ENCODE measurements at places on chromosomes 3 and 15. TPM values are rescaled to one million over a fixed set of nuclear protein-coding genes. Genes with fewer than 3 reads are reported as not detected.

Gene SLC24A5
- total RNA-seq, result not detected

Gene GALNT15
- not detected for total RNA-seq

Gene SEC61A1
- 110 TPM for total RNA-seq

Gene NECTIN3
- 14.0 TPM for total RNA-seq

Gene RASL12
- total RNA-seq, result not detected

Gene IMPG2
- total RNA-seq, result 0.05 TPM

Gene ZNF662
- 9.2 TPM for total RNA-seq

Gene DPPA2
- total RNA-seq, result not detected

Gene MUC20
- total RNA-seq, result 98.1 TPM

Gene CCDC33
- 15.4 TPM for total RNA-seq

GRCh38 chr3:187072102-187072501 lies 67.2 kb downstream of the RPL39L start:
- no peaks in the 10 kb centered on the region for H3K36me3 ChIP-seq
- H3K27ac ChIP-seq, result no peak overlapping the region
- no peaks in the 10 kb centered on the region for H3K27me3 ChIP-seq
- no peaks in the 10 kb centered on the region for H3K4me1 ChIP-seq

- H3K27ac ChIP-seq, result no peak overlapping the region
- H3K36me3 ChIP-seq, result 0 out of 2 replicates have a peak, but pooled peaks cover 6% of the 10 kb centered on the region
- no peak overlapping the region for H3K4me3 ChIP-seq
- DNase-seq, result no peak
- no peaks in the 10 kb centered on the region for H3K27me3 ChIP-seq
- H3K4me1 ChIP-seq, result no peaks in the 10 kb centered on the region
Measured at GRCh38 chr3:188337232-188337631, 183.3 kb downstream of the LPP start.

- peaks cover 33% of the 10 kb centered on the region for H3K4me1 ChIP-seq
- H3K27ac ChIP-seq, result peak overlapping the region; percentile 79
- no peaks in the 10 kb centered on the region for H3K36me3 ChIP-seq
- no peaks in the 10 kb centered on the region for H3K27me3 ChIP-seq
- peak overlapping the region; percentile 74 for H3K4me3 ChIP-seq
Measured at GRCh38 chr3:174440741-174441587, 418.2 kb upstream of the NAALADL2 start.

DNA sequence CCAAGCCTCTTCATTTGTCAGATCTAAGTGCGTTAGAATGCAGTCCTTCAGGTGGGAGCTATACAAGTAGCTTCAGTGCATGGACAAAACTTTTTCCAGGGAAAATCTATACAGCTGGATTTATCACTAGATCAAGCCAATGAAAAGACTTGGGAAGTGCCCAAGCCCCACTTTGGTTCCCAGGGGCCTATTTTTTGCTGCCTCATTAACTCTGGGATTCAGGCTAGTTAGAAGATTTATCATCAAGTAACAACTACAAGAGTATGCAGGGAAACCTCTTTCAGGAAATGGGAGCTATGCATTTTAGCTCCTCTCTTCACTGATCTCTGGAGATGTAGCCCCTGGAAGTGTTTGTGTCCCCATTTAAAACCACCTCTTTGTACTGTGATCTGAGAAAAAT lies 908.8 kb downstream of the SQOR start:
- DNase-seq, result no peak
- no peaks in the 10 kb centered on the region for H3K4me1 ChIP-seq
- H3K27me3 ChIP-seq, result no peaks in the 10 kb centered on the region

DNA sequence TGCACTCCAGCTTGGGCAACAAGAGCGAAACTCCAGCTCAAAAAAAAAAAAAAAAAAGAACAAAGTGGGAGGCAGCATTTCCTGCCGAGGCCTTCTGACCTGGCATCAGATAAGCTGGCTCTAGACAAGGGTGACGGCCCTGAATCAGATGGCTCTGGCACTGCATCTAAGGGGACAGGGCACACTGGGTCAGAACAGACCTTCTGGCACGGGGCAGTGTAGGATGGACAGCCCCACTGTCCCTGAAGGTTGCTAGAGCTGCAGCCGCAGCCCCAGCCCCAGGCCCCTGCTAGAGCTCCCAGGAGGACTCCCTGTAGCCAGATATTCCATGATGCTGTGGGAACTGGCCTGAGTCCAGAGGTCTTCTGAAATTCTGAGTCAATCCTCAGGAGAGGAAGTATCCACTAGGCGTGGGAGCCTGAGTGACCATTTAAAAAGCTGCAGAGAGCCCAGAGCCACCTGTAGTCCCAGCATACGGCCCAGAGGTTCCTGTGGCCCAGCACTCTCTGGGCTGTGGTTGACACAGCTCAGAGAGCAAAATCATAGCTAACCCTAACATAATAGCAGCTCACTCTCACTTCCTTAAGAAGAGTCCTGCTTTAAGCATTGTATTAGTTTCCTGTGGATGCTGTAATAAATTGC lies 69.2 kb upstream of the MFGE8 start:
- no peak overlapping the region for H3K4me3 ChIP-seq
- H3K27me3 ChIP-seq, result no peaks in the 10 kb centered on the region
- peak overlapping the region; percentile 64 for H3K27ac ChIP-seq

GRCh38 chr3:101193957-101194356 lies 126.4 kb downstream of the IMPG2 start:
- peak; percentile 72 for DNase-seq
- no peak overlapping the region for H3K27ac ChIP-seq
- no peak overlapping the region for H3K4me3 ChIP-seq

DNA sequence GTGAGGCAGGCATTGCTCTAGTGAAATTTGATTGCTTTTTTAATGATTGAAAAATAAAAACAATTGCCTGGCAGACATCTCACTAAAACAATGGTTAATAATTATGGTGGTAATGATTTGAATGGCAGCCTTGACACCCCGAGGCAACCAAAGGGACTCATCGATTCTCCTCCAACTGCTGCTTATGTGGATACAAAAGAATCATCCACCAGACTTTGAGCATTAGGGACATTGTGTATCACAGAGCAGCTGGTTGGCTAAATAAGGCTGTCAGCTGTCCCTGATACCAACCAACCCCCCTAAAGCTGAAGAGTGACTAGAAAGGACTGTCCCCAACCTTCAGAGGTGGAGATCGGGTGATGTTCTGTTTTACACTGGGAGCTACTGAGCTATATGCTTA lies 1.7 kb upstream of the CD47 start:
- no peak overlapping the region for H3K4me3 ChIP-seq
- H3K27ac ChIP-seq, result no peak overlapping the region
- no peaks in the 10 kb centered on the region for H3K36me3 ChIP-seq
- no peak for DNase-seq
- H3K4me1 ChIP-seq, result peaks cover 40% of the 10 kb centered on the region

GRCh38 chr3:44468572-44469520 lies 8.6 kb downstream of the ZNF445 start:
- H3K27ac ChIP-seq, result peak overlapping the region; percentile 37
- H3K4me1 ChIP-seq, result peaks cover 21% of the 10 kb centered on the region
- no peak overlapping the region for H3K4me3 ChIP-seq
- peak; percentile 84 for DNase-seq

- no peaks in the 10 kb centered on the region for H3K4me1 ChIP-seq
- no peak for DNase-seq
- H3K36me3 ChIP-seq, result no peaks in the 10 kb centered on the region
Measured at GRCh38 chr15:101123222-101123910, 128.5 kb downstream of the CHSY1 start.

DNA sequence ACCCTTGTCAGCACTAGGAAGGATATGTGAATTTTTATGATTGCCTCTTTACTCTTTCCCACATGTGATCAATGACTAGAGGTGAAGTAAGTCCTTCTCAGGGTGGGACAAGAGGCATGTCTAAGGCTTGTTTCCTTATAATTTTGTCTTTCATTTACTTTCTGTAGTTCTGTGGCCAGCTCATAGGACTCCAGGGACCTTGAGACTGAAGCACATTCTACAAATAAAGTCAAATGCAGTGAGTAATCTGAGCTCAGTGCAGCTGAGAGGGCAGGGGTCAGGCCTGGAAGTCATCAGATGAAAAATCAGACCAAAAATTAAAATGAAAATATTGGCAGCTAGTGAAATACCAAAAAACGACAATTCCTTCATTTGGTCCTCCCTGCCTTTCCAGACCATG lies 424.7 kb upstream of the THBS1 start:
- H3K27ac ChIP-seq, result no peak overlapping the region
- H3K4me1 ChIP-seq, result peaks cover 25% of the 10 kb centered on the region
- H3K4me3 ChIP-seq, result no peak overlapping the region
- H3K27me3 ChIP-seq, result no peaks in the 10 kb centered on the region
- no peak for DNase-seq

DNA sequence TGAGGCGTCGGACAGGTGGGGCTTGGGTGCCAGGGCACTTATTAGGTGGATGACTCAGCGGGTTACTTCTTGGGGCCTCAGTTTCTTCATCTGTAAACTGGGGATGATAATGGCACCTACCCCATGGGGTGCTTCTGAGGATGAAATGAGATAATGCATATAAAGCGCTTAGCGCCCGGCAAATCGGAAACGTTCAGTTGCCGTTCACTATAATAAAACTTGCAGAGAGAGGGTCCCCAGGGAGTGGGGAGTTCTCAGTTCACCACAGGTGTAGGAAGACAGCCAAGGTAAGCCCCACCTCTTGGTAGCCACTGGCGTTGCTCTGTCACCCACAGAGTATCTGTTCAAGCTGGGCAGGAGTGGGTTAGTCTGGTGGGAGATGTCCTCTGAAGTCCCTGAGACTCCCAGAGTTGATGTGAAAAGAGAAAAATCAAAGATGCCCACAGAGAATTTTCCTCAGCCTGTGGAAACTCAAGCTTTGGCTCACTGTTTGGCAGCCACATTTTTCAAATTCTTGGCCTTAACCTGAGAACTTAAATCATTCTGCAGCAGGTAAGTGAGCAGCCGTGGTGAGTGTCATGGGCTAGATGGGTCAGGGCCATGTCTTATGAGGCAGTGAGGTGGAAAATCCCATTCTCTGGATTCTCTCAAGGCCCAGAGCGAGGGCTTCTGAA lies 221.5 kb upstream of the BHLHE40 start:
- no peak overlapping the region for H3K27ac ChIP-seq
- no peaks in the 10 kb centered on the region for H3K36me3 ChIP-seq
- H3K4me3 ChIP-seq, result no peak overlapping the region
- no peaks in the 10 kb centered on the region for H3K27me3 ChIP-seq
- H3K4me1 ChIP-seq, result no peaks in the 10 kb centered on the region
- DNase-seq, result no peak

- H3K4me3 ChIP-seq, result no peak overlapping the region
- H3K4me1 ChIP-seq, result no peaks in the 10 kb centered on the region
- H3K27me3 ChIP-seq, result peaks cover 74% of the 10 kb centered on the region
- no peak overlapping the region for H3K27ac ChIP-seq
- H3K36me3 ChIP-seq, result no peaks in the 10 kb centered on the region
- DNase-seq, result peak; percentile 14
Measured at GRCh38 chr15:85865070-85865684, 70.5 kb upstream of the KLHL25 start.

DNA sequence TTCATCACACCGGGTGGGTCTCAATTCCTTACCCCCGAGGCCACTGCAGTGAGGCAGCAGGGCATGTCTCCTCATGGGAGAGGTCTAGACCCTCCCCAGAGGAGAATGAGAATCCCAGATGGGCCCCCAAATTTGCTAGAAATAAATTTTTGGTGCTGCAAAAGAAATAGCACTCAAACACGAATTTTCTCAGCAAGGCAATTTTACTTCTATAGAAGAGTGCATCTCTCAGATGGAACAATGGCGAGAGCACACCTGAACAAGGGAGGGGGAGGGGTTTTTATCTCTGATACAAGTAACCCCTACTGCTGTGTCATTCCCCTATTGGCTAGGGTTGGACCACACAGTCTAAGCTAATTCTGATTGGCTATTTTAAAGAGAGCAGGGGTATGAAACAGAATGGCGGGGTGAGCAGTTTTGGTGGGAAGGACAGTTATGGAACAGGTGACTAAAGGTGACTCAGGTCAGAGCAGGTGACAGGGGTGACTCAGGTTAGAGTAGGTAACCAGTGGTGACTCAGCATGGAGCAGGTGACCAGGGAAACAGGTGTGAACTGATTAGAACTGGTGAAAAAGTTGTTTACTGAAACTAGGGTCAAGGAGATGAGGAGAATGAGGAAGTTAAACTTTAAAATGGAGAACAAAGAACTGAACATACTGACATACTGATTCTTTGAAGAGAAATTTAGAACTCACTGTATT lies 93.0 kb upstream of the WNT7A start:
- no peak overlapping the region for H3K27ac ChIP-seq
- H3K36me3 ChIP-seq, result no peaks in the 10 kb centered on the region
- H3K4me3 ChIP-seq, result no peak overlapping the region

- no peak for DNase-seq
- no peaks in the 10 kb centered on the region for H3K4me1 ChIP-seq
- no peak overlapping the region for H3K4me3 ChIP-seq
- no peaks in the 10 kb centered on the region for H3K27me3 ChIP-seq
- H3K27ac ChIP-seq, result no peak overlapping the region
- H3K36me3 ChIP-seq, result no peaks in the 10 kb centered on the region
Measured at GRCh38 chr3:103991461-103992115, 1375.1 kb upstream of the ALCAM start.

GRCh38 chr3:115861166-115861733 lies 237.9 kb downstream of the GAP43 start:
- no peaks in the 10 kb centered on the region for H3K27me3 ChIP-seq
- H3K4me1 ChIP-seq, result no peaks in the 10 kb centered on the region
- no peak for DNase-seq

- peaks cover 22% of the 10 kb centered on the region for H3K4me1 ChIP-seq
- peak; percentile 49 for DNase-seq
- H3K4me3 ChIP-seq, result no peak overlapping the region
- no peaks in the 10 kb centered on the region for H3K27me3 ChIP-seq
- no peak overlapping the region for H3K27ac ChIP-seq
Measured at GRCh38 chr3:133663569-133664313, 2.0 kb upstream of the TOPBP1 start.

DNA sequence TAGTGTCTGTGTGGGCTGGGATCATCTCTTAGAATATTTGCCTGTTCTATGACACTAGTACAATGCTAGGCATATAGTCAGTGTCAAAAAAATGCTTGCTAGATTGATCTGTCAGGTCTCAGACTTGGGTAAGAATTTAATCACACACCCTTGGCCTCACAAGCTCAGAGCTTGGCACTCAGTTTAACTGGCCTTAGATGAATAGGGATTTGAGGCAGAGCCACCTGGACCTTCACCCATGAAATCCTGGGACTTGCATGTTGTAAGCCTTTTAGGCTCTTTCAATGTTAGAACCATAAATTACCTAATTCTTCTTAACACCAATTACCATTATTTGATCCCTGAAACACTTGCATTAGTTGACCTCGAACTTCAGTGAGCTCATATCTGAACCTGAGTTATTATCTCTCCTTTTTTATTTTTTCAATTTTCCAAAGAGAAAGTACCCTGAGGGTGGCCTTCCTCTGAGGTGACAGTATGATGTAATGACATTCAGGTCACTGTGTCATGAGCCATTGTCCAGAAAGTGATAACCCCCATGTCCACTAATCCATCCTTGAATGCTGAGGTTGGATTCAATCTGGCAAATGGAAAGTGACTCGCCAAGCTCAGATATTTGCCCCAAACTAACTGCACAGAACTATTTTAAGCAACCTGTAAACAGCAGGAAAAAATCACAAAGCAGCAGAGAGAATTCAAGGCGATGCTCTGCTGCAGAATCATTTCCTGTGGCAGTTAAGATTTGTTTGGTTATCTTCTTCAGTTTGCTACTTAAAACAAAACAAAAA lies 615.2 kb upstream of the NR2F2 start:
- H3K27me3 ChIP-seq, result no peaks in the 10 kb centered on the region
- H3K36me3 ChIP-seq, result no peaks in the 10 kb centered on the region
- no peaks in the 10 kb centered on the region for H3K4me1 ChIP-seq
- no peak overlapping the region for H3K4me3 ChIP-seq
- DNase-seq, result no peak
